ENCODE measurements at places on chromosomes 2 and 18. TPM values are rescaled to one million over a fixed set of nuclear protein-coding genes. Genes with fewer than 3 reads are reported as not detected.

The FAM237A gene
- total RNA-seq: not detected

DNA sequence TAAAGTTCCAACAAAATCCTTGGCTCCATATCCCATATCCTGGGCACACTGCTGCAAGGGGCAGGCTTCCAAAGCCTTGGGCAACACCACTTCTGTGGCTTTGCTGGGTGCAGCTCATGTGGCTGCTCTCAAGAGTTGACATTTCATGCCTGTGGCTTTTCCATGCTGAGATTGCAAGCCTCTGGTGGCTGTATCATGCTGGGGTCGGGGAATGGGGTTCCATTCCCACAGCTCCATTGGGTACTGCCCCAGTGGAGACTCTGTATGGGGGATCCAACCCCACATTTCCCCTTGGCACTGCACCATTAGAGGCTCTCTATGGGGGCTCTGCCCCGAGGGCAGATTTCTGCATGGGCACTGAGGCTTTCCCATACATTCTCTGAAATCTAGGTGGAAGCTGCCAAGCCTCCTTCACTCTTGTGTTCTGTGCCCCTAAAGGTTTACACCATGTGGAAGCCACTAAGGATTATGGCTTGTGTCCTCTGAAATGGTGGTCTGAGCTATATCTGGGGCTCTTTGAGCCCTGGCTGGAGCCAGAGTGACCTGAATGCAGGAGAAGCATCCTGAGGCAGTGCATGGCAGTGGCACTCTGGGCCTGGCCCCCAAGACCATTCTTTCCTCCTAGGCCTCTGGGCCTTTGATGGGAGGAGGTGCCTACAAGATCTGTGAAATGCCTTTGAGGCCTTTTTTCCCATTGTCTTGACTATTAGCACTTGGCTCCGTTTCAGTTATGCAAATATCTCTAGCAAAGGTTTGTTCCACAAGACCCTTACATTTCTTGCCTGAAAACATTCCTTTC lies 107.9 kb downstream of the PTGR3 start:
- H3K4me3 ChIP-seq: no peak overlapping the region
- no peaks in the 10 kb centered on the region for H3K27me3 ChIP-seq
- no peaks in the 10 kb centered on the region for H3K36me3 ChIP-seq
- H3K27ac ChIP-seq: no peak overlapping the region
- no peaks in the 10 kb centered on the region for H3K4me1 ChIP-seq

The CDK15 gene
- total RNA-seq: 1.3 TPM

DNA sequence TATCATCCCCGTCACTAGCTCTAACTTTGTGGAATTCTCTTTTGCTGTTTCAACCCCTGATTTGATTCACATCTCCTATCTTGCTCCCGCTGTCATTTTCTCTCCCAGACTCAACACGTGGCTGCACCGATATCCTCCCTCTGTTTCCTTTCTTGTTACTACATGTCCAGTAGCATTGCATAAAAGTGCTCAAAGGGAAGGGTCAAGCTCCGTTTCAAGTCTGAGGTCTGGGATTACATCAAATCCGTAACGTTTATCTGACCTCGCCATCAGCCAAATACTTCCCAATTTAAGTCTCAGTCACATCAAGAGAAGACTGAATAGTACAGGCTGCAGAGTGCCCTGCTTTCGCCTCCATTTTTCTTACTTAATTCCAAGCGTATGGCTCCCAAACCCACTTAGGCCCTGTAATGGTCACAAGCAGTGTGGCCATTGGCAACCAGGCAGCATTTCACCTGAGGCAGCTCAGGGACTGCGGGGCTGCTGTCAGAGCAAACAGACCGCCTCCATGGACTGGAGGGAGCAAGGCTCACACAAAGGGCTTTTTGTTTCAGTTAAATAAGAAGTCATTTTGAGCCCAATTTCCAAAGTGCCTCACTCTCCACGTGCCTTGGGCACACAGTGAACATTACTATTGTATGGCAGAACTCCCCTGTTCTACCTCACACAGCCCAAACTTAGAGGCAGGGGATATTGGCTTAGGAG lies 217.8 kb downstream of the BCL11A start:
- H3K36me3 ChIP-seq: no peaks in the 10 kb centered on the region
- no peaks in the 10 kb centered on the region for H3K27me3 ChIP-seq
- no peaks in the 10 kb centered on the region for H3K4me1 ChIP-seq

DNA sequence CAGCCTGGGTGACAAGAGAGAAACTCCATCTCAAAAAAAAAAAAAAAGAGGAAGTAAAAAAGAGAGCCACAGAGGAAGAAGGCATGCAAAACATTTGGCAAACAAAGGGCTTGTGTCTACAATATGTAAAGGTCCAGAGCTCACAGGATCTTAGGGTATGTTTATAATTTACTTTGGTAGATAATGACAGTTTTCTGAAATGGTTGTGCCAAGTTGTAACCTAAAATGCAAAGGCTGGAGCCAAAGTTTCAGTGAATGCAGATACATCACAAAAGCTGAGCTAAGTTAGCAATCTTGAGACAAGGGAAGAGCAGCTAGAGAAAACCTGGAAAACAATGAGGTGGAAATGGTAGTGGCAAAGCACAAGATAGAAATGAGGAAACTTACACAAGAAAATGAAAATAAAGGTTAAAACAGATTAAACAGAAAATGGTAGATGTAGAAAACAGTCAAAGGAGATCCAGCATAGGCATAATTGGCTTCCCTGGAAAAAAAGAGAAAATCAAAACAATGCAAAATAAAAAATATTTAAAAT lies 77.5 kb upstream of the HK2 start:
- no peak for DNase-seq
- no peak overlapping the region for H3K27ac ChIP-seq
- H3K27me3 ChIP-seq: no peaks in the 10 kb centered on the region
- H3K36me3 ChIP-seq: no peaks in the 10 kb centered on the region
- no peaks in the 10 kb centered on the region for H3K4me1 ChIP-seq

DNA sequence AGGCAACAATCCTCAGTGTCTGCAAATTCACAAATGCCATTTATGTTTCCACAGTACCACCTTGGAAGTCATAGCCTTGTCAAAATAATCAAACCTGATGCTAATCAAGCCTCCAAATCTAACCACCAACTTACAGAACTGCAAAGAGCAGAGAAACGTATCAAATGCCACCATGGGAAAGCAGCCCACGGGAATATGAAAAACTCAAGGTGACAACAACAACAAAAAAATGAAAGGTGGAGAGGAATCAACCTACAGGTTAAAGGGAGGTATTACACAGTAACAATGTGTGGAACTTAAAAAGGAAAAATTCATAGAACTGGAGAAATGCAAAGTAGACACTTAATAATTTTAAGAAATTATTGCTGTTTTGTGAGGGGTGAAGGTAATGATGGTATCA lies 46.7 kb downstream of the CD226 start:
- no peak overlapping the region for H3K4me3 ChIP-seq
- no peaks in the 10 kb centered on the region for H3K4me1 ChIP-seq
- no peaks in the 10 kb centered on the region for H3K36me3 ChIP-seq
- H3K27me3 ChIP-seq: no peaks in the 10 kb centered on the region
- H3K27ac ChIP-seq: no peak overlapping the region

- peaks cover 2% of the 10 kb centered on the region for H3K4me1 ChIP-seq
- DNase-seq: no peak
- H3K36me3 ChIP-seq: no peaks in the 10 kb centered on the region
Measured at GRCh38 chr18:63890950-63891304, 3.4 kb downstream of the SERPINB2 start.

DNA sequence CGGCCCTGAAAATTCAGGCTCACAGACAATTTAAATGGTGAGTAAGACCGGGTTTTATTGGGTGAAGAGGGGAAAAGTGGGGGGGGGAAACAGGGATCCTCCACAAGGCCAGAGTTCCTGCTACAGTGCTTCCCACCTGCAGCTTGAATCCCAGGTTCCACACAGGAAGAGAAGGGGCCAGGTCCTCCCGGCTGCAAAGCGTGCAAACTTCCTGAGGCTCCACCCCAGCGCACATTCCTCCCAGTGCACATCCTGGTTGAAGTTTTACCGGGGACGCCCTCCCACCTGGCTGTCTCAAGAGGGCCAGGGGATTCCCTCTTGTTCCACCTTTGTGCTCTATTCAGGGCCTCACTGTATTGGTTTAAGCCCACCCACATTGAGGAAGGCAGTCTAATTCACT lies 347.7 kb upstream of the REG3G start:
- H3K27me3 ChIP-seq: no peaks in the 10 kb centered on the region
- no peak for DNase-seq
- H3K36me3 ChIP-seq: no peaks in the 10 kb centered on the region
- H3K4me3 ChIP-seq: no peak overlapping the region

The NT5DC4 gene
- not detected for total RNA-seq

The NEU4 gene
- not detected for total RNA-seq

GRCh38 chr18:55906536-55906935 lies 318.5 kb upstream of the TCF4 start:
- H3K36me3 ChIP-seq: no peaks in the 10 kb centered on the region
- H3K4me1 ChIP-seq: peaks cover 2% of the 10 kb centered on the region
- no peaks in the 10 kb centered on the region for H3K27me3 ChIP-seq
- no peak overlapping the region for H3K4me3 ChIP-seq
- DNase-seq: no peak

- no peak overlapping the region for H3K4me3 ChIP-seq
- no peaks in the 10 kb centered on the region for H3K27me3 ChIP-seq
- DNase-seq: peak; percentile 25
Measured at GRCh38 chr2:31523871-31524492, 56.8 kb downstream of the SRD5A2 start.

The RGPD3 gene
- 0.17 TPM for total RNA-seq

The DOK6 gene
- total RNA-seq: 4.0 TPM

- H3K27ac ChIP-seq: no peak overlapping the region
- H3K27me3 ChIP-seq: no peaks in the 10 kb centered on the region
- H3K4me3 ChIP-seq: no peak overlapping the region
- no peak for DNase-seq
- H3K4me1 ChIP-seq: no peaks in the 10 kb centered on the region
- H3K36me3 ChIP-seq: no peaks in the 10 kb centered on the region
Measured at GRCh38 chr18:41553716-41554115, 401.3 kb upstream of the PIK3C3 start.

- no peak overlapping the region for H3K4me3 ChIP-seq
- H3K36me3 ChIP-seq: no peaks in the 10 kb centered on the region
- no peak for DNase-seq
- H3K4me1 ChIP-seq: peaks cover 9% of the 10 kb centered on the region
- H3K27ac ChIP-seq: no peak overlapping the region
Measured at GRCh38 chr2:235514627-235515363, 21.0 kb downstream of the AGAP1 start.

The ZSWIM2 gene
- under 0.01 TPM for total RNA-seq

GRCh38 chr2:63270717-63271116 lies 220.1 kb downstream of the OTX1 start:
- H3K27me3 ChIP-seq: no peaks in the 10 kb centered on the region
- H3K4me3 ChIP-seq: no peak overlapping the region
- no peaks in the 10 kb centered on the region for H3K36me3 ChIP-seq
- no peak overlapping the region for H3K27ac ChIP-seq

The MATN3 gene
- total RNA-seq: 2.3 TPM

DNA sequence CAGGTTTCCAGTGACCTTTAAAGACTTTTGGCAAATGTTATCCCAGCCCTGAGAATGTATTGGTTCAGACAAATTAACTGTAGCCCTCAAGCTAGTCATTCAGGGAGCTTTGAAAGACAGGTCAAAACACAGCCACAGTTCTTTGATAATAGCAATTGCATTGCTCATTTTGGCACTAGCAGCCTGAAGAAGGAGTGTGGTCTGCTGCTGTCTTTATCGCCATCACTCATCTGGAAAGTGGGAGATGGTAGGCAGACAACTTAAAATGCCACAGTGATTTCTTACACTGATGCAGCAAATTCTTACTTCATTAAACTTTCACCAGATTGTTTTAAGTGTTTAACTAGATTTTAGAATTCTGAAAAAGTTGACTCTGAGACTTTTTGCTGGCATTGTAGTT lies 47.2 kb downstream of the DOK6 start:
- no peak overlapping the region for H3K27ac ChIP-seq
- no peak overlapping the region for H3K4me3 ChIP-seq
- H3K36me3 ChIP-seq: no peaks in the 10 kb centered on the region
- DNase-seq: no peak
- H3K4me1 ChIP-seq: no peaks in the 10 kb centered on the region

DNA sequence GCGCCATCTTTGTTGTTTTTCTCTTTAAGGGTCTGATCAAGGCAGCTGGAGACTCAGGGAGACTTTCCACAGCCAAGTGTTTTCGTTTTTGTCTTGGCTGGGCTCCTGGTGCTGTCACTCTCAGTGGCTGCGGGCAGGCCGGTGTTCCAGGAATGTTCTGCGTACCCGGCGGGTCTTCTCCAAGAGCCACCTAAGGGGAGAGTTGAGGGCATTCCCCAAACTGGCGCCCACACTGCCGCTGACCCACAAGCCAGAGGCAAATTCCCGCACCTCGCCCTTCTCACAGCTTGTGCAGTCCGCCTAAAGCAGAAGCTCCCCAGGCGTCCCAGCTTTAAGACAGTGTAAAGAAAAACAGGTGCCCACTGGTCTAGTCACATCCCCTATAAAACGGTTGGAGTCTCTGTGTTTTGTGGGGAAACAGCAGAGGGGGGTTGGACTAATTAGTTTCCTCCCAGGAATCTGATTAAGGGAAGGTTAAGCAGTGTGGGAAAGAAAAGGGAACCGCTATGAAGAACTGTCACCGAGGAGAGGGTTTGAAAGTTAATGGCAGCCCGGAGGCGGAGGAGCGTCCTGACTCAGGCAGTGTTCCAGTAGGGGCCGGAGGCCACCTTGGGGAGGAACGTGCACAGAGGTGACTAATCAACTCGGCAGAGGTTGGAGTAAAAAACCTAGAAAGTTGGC lies 224.5 kb downstream of the SLC4A3 start:
- peak overlapping the region; percentile 22 for H3K4me3 ChIP-seq
- no peaks in the 10 kb centered on the region for H3K4me1 ChIP-seq
- DNase-seq: no peak
- H3K27me3 ChIP-seq: no peaks in the 10 kb centered on the region

GRCh38 chr18:23459530-23459921 lies 6.4 kb downstream of the RIOK3 start:
- no peaks in the 10 kb centered on the region for H3K27me3 ChIP-seq
- no peak overlapping the region for H3K4me3 ChIP-seq
- H3K27ac ChIP-seq: no peak overlapping the region
- H3K36me3 ChIP-seq: peaks cover 4% of the 10 kb centered on the region
- peaks cover 3% of the 10 kb centered on the region for H3K4me1 ChIP-seq
- no peak for DNase-seq

DNA sequence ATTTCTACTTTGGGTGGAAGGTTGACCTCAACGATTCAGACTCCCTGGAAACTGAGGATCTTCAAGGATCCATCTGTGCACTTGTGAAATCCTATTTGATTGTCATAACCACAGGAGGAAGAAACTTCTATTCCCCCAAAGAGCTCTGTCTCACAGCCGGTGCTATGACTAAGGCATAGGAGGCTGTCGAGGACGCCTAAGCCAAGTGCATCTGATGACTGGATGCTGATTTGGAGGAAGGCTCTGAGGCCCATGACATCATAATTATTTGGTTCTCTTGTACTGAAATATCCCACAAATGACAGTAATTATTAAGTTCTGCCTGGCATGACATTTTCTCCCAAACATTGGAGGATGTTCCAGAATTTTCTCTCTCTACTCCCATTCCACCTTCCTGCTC lies 13.8 kb upstream of the KCNF1 start:
- H3K4me1 ChIP-seq: no peaks in the 10 kb centered on the region
- peaks cover 2% of the 10 kb centered on the region for H3K27me3 ChIP-seq
- H3K27ac ChIP-seq: no peak overlapping the region

DNA sequence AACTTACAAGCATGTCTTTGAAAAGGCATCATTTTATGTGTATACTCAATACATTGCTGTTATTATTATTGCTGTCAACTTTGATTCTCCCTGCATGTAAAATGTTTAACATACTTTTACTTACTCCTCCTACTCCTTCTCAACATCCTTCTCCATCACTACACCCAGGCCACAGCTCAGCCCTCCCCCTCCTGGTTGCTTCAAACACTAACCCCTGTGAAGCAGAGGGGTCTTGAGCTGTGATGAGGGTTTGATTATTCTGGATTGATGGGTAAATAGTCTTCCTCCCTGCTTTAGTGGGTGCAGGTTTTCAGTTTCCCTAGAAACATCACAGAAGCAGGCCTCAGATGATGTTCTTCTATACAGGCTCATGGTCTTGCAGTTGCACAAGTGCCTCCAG lies 221.0 kb downstream of the OSR1 start:
- DNase-seq: no peak
- peaks cover 13% of the 10 kb centered on the region for H3K4me1 ChIP-seq
- no peak overlapping the region for H3K4me3 ChIP-seq
- no peaks in the 10 kb centered on the region for H3K36me3 ChIP-seq
